ENCODE measurements at places on chromosomes 16 and 17.

DNA sequence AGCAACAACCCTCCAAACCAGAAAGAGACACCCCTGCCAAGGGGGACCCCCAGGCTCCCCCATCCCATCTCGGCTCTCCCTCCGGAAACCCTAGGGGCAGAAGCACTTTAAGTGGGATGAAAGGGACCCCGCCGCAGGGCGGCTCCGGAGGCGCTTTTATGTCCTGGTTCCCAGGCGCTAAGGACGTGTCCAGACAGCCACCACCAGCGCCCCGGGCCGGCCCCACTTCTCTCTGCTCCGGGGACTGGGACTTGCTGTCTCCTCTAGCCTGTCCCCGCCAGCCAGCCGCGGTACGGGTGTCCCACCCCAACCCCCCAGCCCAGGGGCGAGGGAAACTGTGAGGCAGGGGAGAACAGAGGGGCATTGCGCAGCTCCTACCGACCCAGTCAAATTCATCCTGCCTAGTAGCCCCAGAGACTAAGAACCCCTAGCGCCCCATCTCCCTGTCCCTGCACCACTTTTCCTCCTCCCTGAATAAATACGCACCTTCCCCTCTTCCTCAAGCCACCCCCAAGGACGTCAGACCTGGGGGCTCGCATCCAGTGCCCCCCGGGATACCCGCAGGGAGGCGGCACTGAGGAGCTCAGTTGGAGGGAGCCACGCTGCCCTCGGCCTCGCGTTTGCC, 4.1 kb downstream of the SP6 start:
- no peak for DNase-seq

GRCh38 chr17:76523084-76524037, 14.1 kb downstream of the CYGB start:
- peak; percentile 57 for DNase-seq

DNA sequence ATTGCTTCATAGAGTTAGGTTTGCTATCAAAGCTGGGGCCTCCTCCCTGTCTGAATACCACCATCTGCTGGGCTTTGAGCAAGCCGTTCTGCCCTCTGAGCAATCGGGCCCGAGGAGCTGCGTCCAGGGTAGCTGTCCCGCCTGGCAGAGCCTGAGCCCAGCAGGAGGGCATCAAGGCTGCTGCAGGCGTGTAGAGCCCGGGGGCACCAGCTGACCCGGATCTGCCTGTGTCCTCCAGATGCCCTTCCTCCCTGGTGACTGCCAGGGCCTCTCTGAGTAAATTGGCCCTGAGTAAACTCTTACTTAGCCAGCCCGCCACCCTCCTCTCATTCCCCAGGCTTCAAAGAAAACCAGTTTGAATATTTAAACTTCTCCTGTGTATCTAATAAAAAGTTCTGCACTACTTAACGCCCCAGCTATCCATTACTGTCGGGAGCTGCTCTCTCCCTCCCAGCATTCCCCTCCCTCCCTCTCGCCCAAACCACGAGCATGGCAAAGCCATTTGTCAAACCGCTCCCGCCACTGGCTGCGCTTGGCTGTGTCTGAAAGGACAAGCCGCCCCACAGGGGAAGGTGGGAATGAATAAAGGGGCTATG, 16.4 kb downstream of the CDK5RAP3 start:
- DNase-seq, result no peak

- no peak for DNase-seq
Measured at GRCh38 chr17:18229254-18229653, 3.8 kb downstream of the LLGL1 start.

- no peak for DNase-seq
Measured at GRCh38 chr16:86580063-86580790, 1.9 kb downstream of the FOXL1 start.

Data from cardiac fibroblast (primary cell).